ENCODE measurements at places on chromosomes 11 and 22.
A peak's percentile ranks its signal among the peaks of the same experiment; 100 is the strongest.

DNA sequence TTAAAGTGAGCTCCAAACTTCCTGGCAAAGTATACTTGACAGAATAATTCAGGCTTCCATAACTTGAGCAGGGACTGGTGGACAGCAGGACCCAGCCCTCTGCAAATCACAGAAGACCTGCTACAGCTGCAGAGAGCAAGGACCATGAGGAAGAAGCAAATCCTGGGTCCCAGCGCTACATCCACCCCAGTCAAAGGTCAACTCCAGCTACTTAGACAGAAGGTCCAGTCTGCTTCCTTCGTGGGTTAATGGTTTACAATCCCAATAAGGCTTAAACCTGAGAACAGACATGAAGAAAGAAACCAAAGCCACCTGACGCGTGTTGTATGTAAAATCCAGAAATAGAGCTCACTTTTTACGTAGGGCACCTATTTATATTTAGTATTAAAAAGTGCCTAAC lies 57.7 kb downstream of the SHANK2 start:
- DNase-seq, result no peak

GRCh38 chr11:117278347-117278746 lies 12.8 kb upstream of the BACE1-AS start:
- no peak for DNase-seq

GRCh38 chr11:111793863-111794262 lies 27.7 kb upstream of the PPP2R1B start:
- no peak for DNase-seq

DNA sequence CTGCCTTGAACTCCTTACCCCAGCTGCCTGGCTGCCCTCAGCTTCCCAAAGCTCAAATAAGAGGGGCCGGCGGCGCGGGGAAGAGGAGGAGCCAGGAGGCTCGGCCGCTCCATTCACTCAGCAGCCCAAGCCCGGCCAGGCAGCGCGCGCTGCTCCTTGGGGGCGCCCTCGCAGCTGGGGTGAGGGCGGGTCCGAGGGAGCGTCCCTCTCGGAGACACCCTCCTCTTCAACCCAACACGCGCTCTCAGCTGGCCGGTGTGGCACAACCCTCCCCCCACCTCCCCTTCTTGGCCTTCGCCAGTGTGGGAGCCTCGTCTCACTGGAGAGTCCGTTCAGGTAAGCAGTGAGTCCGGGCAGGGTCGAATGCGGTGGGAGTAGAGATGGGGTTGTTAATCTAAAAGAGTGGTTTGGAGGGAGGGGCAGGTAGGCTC lies at the start of gene WT1:
Gene WT1, minus strand, starts transcription at position 29 of the 431 bp plus-strand sequence.
- no peak for DNase-seq

GRCh38 chr11:100397401-100397800 lies 289.7 kb upstream of the ARHGAP42 start:
- DNase-seq, result no peak

DNA sequence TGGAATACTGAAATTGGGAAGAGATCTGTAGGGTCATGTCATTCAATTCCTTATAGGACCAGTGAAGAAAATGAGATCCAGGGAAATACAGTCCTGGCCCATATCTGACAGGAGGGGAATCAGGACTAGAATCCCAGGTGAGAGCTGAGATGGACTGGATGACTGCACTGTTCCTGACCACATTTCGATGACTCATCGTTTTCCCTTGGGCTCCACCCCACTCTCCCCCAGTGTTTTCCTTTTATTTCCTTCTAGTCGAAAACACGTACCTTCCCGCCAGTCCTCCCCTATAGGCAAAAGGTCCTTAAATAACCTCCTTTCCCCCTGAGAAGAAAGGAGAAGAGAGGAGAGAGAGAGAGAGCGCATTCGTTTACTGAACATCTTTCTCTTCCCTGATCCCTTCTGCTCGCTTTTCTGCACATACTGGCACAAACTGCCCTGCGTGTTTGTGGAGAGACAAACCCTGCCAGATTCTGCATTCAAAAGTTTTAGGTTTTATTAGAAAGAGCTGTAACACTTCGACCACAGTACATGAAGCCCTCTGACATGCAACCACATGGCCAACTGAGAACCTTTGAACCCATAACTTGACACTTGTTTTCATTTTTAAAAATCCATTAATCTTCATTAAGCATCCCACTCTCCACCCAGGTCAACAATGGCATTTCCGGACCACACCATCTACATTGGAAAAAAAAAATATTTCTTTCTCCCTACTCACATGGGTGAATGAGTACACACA lies 565.7 kb downstream of the METTL15 start:
- DNase-seq, result no peak

- no peak for DNase-seq
Measured at GRCh38 chr11:97990162-97990920, 1030.4 kb upstream of the CNTN5 start.

DNA sequence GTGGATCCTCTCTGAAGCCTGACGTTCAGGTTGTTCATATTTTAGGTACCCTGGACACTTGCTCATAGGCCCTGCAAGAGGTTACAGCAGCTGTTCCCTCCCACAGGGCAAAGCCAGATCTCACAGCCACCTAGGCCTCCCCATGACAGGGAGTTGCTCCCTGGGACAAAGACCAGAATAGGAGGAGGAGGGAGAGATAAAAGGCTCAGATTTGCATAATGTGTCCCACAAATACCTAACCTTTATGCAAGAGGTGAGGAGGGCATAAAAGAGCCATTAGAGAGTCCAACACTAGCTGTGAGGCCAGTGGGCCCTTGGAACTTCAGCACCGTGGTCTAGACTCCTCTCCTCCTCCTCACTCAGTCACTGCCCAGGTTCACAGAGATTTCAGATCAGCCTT lies 33.8 kb downstream of the ZNF280B start:
- no peak for DNase-seq

GRCh38 chr11:129286813-129287212 lies 88.8 kb upstream of the BARX2 start:
- DNase-seq, result no peak

- no peak for DNase-seq
Measured at GRCh38 chr22:50313021-50313420, 5.6 kb upstream of the PLXNB2 start.

- no peak for DNase-seq
Measured at GRCh38 chr11:66004186-66004585, 1.9 kb downstream of the BANF1 start.

- no peak for DNase-seq
Measured at GRCh38 chr11:3177931-3178330, 12.8 kb upstream of the OSBPL5 start.

- no peak for DNase-seq
Measured at GRCh38 chr22:35743326-35743860, 25.7 kb downstream of the APOL5 start.

- DNase-seq, result no peak
Measured at GRCh38 chr11:8867035-8867434, 44.0 kb upstream of the AKIP1 start.

- no peak for DNase-seq
Measured at GRCh38 chr22:19988965-19989724, 27.5 kb downstream of the ARVCF start.

DNA sequence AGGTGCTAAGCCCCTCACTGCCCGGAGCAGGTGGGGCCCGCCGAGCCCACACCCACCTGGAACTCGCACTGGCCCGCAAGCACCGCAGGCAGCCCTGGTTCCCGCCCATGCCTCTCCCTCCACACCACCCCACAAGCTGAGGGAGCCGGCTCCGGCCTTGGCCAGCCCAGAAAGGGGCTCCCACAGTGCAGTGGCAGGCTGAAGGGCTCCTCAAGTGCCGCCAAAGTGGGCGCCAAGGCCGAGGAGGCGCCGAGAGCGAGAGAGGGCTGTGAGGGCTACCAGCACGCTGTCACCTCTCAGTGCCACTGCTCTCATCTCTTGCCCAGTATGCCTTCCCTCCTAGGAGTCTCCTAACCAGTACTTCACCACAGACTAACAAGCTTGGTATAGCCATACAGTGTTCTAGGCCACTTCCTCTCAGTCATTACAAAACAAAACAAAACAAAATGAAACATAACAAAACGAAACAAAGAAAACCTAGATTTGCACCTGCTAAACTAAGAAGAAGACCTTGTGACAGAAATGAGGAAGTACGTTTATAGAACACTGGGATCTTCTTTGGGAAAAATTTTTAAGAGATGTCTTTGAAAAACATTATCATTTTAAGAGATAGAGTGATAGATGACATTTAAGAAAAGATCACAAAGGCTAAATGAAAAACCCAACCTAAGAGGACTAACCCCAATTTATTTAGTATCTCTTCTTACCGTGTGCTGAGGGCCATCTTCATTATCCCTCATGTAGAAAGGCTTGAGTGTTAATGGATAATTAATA lies 47.7 kb upstream of the GAB2 start:
- no peak for DNase-seq

GRCh38 chr11:130765951-130766649 lies 150.2 kb downstream of the SNX19 start:
- DNase-seq, result no peak

- DNase-seq, result no peak
Measured at GRCh38 chr11:126417091-126417862, 61.8 kb downstream of the ST3GAL4 start.

GRCh38 chr11:113277907-113278306 lies 36.5 kb upstream of the TTC12 start:
- DNase-seq, result no peak

DNA sequence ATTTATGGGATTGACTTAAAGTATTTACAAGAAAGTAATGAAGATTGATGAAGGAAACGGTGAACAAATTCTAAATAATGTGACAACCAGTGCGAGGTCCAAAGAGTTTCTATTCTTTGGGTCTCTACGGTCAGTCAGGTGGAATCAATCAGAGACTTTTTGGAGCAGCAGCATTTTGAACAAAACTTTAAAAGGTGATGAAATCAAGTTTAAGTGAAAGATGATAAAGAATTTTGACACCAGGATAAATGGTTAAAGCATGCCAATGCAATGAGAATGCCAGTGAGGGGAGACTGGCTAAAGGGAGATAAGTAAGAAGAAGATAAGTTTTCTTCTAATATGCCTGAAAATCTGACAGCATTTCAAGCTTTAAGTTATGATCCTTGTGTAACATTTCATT lies 67.9 kb downstream of the DCUN1D5 start:
- DNase-seq, result no peak

DNA sequence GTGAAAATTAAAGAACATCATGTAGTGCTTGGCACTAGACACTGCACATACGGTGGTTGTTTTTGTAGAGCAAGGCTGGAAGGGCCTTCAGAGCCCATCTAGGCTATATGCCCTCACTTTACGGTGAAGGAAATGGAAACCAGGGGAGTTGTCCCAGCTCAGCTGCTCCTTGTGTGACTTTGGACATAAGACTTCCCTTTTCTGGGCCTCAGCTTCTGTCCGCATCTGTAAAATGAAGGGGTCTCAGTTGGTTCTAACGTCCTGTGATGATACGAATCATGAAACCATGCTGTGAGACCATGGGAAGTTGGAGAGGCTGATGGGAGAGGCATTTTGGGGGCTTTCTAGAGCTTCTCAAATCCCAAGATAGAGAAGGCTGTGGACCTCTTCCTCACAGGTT lies 4.7 kb downstream of the KCNE3 start:
- no peak for DNase-seq

- DNase-seq, result peak; percentile 10
Measured at GRCh38 chr11:69088676-69089146, 40.0 kb downstream of the TPCN2 start.

DNA sequence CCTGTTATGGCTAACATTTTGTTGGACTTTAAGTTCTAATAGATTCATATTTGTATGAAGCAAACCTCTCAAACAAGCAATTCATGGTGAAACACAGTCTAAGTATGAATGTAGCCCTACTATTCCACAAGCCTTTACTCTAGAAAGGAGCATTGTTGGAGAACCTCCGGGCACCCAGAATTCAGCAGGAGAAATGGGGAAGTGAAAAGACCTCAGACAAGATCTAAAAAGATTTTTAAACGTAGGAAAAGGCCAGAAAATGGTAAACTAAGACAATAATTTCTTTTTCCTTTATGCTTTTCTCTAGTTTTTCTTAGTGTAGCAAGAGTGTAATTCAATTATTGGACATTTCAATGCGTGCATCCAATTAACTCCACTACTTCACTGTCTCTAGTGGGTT lies 426.4 kb downstream of the INSC start:
- DNase-seq, result no peak

- no peak for DNase-seq
Measured at GRCh38 chr22:24510637-24511625, 15.8 kb downstream of the UPB1 start.

- no peak for DNase-seq
Measured at GRCh38 chr11:118415062-118415738, 13.8 kb downstream of the ATP5MG start.

DNA sequence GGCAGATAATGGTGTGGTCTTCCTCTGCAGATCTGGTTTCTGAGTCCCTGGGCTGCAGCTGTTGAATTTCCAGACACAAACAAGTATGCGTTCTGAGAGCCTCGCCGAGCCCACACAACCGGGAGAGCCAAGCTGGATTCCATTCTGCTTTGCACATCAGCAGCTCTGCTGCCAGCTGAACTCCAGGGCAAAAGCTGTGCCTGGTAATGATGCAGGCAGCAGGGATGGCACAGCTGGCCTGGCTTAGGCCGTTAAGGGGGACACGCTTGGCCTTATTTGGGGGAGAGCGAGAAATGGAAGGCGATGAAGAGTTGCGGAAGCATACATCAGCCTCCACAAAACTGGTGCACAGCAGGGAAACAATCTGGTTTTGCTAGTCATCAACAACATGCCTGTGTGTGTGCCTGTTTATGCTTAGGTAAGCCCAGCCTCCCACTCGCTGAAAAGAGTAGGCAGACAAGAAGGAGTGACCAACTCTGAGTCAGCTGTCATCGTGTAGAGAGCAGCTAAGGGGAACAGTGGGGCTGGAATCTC lies 25.1 kb downstream of the ADAMTS8 start:
- peak; percentile 68 for DNase-seq

DNA sequence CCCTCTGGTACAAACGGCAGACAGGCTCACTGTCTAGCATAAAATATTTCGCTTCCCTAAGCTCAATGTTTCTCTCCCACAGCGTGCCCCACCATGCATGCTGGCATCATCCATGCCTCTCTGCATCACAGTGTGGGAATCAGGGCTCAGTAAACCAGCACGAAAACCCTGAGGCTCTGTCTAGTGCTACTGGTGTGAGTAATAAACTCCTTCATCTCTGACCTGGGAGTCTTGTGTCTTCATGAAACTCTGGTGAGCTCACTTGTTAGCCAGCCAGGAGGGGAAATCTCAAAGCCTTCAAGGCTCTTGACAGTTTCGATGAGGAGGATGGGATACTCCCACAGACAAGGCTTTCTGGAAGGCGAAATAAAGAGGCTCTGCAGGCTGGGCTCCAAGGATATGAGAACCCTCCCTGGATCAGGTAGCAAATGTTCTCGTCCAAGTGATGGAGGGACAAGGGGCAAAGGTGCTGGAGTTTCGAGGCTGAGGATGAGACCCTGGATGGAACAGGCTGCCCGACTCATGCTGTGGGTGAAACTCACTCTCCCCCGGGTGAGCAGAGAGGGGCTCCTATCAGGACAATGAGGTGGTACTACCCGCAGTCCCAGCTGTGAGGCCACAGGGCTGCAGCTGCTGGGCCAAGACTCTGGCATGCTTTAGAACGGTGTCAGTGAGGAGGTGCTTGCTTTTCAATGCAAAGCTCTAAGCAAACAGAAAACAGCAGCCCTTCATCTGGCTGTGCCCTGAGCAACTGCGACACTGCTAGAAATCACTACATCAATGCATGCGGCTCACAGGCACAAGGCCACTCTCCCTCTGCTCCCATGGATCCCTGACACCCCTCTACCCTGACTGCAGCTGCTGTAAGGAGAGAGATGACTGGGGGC lies 69.3 kb downstream of the SHANK2 start:
- no peak for DNase-seq

Measured in amygdala (tissue), 56 donors.